Iris pigment epithelial cell (primary cell): ENCODE measurements at places on chromosomes 1 and 21.
A peak's percentile ranks its signal among the peaks of the same experiment; 100 is the strongest.

DNA sequence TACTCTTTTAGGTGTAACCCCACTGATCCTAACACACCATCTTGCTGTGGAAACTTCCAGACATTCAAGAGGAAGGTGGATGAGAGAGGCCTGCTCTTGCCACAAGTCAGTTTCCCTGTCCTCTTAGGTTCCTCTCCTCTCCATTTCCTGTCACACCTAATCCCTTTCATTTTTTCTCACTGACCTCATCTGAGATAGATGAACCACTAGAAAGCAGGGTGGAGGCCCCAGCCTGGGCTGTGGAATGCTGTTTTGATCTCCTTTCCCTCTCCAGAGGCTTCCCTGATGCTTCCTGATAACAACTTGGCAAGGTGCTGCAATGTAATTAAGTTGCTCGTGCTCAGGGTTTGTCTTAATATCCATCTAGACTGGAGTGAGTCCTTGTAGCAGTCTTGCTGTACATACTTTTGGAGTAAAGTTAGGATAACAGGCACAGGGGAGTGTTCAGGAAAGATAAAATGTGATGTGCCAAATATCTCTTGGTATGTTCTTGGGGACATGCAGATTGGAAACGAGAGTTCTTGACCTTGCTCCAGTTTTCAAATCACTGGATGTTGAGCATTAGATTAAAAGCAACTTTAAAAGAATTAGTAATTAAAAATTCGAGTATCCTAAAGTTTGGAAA lies 11.2 kb downstream of the LRRC42 start:
- peak; percentile 84 for DNase-seq

DNA sequence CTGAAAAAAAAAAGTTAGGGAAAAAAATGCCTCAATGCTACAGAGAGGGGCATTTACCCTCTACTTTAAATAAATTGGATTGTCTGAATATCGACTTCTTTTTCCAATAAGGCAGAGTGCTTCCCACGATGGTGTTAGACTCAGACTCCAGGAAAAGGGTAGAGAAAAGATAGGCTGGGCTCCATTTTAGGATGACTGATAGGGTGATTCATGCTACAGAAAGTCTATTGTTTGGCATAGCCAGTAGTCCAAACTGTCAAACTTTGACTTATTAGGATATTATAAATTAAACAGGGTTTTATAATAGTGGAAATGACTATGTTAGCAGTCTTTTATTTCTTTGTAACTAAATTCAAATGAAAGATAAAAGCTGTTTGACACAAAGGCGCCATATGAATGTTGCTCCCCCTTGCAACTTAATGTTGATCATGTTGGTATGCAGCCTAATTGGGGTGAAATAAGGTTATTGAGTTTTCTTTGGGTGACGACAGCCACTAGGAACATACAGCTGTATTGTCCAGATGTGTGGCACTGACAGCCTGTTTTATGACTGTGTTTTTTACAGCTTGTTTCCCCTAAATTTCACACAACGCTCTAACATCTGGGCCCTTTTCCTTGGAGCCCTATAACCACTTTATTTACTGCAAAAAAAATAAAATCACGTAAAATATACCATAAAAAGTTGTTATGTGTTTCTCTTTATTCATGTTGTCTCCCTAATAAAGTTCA lies 69.3 kb downstream of the SPAG17 start:
- no peak for DNase-seq

- no peak for DNase-seq
Observed at GRCh38 chr1:156076609-156077429, 5.4 kb downstream of the MEX3A start.

- no peak for DNase-seq
Observed at GRCh38 chr1:15696956-15697521, 12.9 kb downstream of the PLEKHM2 start.

GRCh38 chr1:227486559-227486958 lies 76.8 kb upstream of the ZNF678 start:
- no peak for DNase-seq
